ENCODE measurements at places on chromosomes 1 and 21.

GRCh38 chr1:203085528-203086406 is at the start of gene MYOG:
Gene MYOG (minus strand): TSS chr1:203086012. CDS start chr1:203085961, 51 bp downstream.
- no peak for DNase-seq

GRCh38 chr1:38787041-38787440 is 72.5 kb downstream of the RRAGC start:
- no peak for DNase-seq

GRCh38 chr1:50328552-50328951 is 94.7 kb downstream of the DMRTA2 start:
- no peak for DNase-seq

GRCh38 chr1:100354971-100355394 is 2.7 kb downstream of the CDC14A start:
- DNase-seq, result no peak

DNA sequence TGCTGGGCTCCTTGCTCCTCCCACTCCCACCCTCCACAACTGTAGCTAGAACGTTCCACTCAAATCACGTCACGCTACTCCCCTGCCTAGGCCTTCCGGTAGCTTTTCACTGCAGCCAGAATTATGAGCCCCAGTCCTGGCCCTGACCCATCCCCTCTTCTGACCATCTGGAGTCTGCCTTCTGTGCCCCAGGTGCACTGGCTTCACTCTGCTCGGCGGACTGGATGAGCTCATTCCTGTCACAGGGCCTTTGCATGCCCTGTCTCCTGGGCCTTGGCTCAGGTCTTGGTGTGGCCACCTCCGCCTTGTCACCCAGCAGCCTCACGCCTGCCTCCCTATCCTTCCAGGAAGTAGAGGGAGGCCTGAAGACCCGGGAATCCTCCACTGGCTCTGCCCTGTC is 62.5 kb upstream of the ACTL8 start:
- DNase-seq, result no peak

GRCh38 chr1:166905136-166905535 is 29.1 kb upstream of the TADA1 start:
- DNase-seq, result no peak

DNA sequence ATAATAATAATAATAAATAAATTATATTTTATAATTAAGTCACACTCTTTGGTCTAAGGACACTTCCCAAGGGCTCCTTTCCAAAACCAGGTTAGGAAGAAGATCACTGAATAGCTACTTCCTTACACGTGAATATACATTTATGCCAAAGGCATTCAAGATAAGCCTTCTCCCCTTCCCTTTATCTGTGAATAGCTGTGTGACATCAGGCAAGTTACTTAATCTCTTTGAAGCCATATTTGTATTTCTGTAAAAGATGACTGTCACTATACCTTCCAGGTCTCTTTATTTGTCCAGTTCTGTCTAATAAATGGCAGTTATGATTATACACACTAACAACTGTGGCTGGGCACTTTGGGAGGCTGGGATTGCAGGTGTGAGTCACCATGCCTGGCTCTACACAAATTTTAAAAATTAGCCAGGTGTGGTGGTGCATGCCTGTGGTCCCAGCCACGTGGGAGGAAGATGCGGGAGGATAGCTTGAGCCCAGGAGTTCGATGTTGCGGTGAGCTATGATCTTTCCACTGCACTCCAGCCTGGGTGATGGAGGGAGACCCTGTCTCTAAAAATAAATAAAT is 5.5 kb upstream of the RNF11 start:
- no peak for DNase-seq

GRCh38 chr21:15252431-15252830 is 187.6 kb upstream of the NRIP1 start:
- DNase-seq, result peak; percentile 52

DNA sequence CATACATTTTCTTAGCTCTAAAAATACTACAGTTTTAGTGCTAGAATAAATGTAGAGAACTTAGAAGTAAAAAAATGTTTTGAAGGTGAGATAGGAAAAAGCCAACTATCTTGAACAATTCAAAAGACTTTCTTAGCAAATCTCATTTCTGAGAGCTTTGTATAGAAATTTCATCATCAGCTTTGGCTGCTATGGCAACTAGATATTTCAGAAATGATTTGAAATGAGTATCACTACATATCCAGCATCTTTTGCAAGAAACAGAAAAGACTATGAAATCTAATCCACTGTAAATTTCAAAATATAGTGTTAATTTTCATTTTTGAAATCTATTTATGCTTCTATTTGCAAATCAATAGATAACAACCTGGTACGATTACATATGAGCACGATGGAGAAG is 57.7 kb downstream of the RGS7 start:
- no peak for DNase-seq

GRCh38 chr1:197745911-197746310 is 29.4 kb downstream of the DENND1B start:
- DNase-seq, result no peak
